ENCODE measurements at places on chromosomes 16 and 17.

- DNase-seq: no peak
These were observed 43.8 kb upstream of the CDH13 start for GRCh38 chr16:82582975-82583374.

DNA sequence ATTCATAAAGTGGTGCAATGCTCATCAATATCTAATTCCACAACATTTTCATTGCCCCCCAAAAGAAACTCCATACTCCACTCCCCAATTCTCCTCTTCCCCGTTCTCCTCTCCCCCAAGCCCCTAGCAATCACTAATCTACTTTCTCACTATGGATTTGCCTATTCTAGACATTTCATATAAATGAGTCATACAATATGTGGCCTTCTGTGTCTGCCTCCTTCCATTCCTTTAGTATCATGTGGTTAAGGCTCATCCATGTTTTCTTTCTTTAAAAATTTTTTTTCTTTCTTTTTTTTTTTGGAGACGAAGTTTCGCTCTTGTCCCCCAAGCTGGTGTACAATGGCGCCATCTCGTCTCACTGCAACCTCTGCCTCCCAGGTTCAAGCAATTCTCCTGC is 56.3 kb upstream of the HAS3 start:
- no peak for DNase-seq

- DNase-seq: no peak
These were observed 83.3 kb downstream of the C16orf95 start for GRCh38 chr16:87233928-87234327.

GRCh38 chr17:80960037-80960796 is 31.4 kb upstream of the CHMP6 start:
- DNase-seq: no peak

- DNase-seq: no peak
These were observed 13.9 kb downstream of the ZFPM1 start for GRCh38 chr16:88466949-88467348.

GRCh38 chr17:81891303-81891552 is 158 bp downstream of the ALYREF start:
- no peak for DNase-seq

- no peak for DNase-seq
These were observed 251.2 kb upstream of the ELAC2 start for GRCh38 chr17:13268791-13269595.

DNA sequence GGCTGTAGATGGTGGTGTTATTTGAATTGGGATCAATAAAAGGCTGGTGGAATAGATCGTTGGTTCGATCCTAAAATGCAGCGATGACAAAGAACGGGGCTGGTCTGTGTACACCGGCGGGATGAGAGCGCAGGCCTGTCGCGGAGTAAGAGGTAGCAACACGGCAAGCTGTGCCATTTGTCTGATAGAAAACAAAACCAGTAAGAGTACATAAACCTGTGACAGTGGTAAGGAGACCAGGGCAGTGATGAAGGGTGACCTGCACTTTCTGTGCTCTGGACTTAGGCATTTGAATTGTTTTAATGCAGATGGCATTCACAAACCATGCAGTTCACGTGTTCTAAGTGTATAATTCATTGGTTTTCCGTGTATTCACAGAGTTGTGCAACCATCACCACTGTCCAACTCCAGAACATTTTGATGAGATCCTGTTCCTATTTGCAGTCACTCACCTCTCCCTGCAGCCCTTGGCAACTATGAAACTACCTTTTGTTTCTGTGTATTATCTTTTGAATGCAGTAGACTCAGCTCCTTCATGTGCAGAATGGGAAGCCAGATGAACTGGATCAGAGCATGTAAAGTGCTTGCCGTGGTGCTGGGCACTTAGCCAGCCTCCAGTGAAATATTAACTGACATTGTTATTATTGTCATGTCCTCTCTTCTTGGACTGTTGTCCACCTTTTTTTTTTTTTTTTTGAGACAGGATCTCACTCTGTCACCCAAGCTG is 286.1 kb downstream of the SNX29 start:
- DNase-seq: no peak

DNA sequence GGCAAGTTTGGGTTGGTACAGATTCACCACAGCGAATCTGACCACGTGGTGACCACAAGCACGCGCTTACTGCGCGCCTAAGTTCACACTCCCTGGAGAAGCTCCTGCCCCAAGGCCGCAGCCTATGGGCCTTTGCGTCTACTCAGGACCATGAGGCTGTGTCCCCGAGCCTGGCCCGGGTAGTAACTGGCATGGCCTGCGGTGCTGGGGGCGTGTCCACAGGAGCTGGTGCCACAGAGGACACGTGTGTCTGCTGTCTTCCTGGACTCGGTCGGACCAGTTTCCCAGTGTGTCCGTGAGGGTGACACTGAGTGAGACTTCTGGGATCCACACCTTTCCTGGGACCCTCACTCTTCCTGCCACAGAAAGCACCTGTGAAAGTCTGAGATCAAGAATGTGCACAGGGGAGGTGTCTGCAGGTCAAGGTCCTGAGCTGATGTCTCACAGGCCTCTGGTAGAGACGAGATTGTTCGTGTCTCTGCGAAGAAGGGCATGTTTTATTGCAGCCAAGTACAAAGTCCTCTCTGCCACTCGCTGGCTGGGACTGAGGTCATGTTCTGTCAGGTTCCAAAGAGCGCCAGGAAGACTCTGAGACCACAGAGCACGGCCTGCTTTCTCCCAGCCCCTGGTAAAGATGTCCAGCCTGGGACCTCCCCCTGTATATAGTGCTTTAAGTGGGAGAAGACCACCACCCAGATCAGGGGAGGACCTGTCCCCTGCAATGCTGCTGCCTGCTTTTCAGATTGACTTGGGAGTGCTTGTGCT is 25.2 kb upstream of the CAPN15 start:
- no peak for DNase-seq

DNA sequence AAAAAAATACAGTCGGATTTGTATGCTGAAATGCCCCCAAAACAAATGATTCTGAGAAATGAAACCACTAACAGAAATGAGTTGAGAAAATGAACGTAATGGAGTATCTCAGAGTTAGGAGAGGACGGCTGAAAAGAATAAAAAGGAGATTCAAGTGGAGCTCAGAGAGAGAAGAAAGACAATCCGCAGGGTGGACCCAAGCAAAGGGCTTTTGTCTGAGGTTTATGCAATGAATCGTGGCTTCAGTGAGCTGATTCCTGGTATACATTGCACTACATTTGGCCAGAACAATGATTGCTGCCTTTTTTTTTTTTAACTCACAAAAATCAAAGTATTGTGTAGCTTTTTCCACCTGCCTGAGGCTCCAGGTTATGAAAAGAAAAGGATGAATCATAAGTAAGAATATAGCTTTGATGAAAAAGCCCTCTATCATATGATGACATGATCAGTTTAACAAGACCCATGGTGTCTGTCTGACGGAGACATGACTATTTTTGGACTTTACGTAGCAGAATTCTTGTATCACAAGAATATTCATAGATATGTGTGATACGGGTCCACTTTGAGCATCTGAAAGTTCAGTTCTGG is 4.4 kb upstream of the MED9 start:
- DNase-seq: no peak

DNA sequence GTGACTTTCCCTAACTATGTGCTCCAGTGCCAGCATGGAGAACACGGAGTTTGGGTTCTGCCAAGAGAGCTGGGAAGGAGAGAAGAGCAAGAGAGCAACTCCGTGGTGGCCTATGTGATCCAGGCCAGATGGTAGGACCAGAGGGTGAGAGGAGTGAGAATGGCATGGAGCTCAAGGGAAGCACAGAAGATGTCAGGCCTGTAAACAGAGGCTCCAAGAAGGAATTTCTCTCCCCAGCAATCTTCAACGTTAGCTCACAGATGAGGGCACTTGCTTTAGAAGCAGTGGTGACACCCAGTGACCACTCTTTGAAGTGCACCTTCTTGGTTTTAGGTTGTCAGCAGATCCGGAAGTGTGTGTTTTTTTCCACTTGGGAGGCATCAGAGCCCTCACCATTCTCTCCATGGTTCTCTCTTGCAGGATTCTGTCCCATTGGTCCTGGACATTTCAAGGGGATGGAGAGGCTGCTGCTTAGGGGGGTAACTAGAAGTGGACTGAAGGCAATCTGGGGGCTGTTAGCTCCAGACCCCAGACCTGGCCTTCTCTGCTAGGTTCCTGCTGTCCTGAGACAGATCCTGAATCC is 18.1 kb upstream of the TMEM98 start:
- no peak for DNase-seq

DNA sequence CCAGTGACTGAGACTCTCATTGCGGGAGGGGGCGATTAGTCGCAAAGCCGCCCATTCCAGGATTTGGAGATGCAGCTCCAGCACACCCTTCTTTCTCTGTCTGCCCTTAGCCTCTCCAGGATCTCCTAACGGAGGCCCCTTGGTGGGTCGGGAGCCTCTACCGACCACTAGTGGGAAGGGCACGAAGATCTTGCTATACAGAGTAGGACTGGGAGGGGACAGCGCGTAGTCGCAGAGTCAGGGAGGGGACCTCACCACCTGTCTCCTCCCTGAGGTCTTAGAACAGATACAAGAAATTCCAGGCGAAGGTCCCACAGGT is 588 bp upstream of the SMTNL2 start:
- no peak for DNase-seq

DNA sequence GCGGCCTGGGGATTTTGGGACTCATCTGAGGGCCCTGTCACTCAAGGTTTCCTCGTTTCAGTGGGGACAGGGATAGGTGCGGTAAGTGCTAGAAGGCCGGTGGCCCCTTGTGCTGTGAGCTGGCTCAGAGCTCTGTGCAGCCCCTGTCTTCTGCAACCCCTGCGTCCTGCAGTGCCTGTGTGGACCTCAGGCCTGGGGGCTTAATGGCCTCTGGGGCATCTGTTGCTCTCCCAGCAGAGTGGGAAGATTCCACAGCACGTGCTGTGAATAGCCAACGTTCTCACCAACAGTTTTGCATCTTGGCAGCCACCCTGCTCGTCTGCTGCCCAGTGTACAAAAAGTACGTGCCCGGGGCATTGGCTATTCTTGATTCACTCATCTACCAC is 4.9 kb downstream of the FOXC2 start:
- no peak for DNase-seq

DNA sequence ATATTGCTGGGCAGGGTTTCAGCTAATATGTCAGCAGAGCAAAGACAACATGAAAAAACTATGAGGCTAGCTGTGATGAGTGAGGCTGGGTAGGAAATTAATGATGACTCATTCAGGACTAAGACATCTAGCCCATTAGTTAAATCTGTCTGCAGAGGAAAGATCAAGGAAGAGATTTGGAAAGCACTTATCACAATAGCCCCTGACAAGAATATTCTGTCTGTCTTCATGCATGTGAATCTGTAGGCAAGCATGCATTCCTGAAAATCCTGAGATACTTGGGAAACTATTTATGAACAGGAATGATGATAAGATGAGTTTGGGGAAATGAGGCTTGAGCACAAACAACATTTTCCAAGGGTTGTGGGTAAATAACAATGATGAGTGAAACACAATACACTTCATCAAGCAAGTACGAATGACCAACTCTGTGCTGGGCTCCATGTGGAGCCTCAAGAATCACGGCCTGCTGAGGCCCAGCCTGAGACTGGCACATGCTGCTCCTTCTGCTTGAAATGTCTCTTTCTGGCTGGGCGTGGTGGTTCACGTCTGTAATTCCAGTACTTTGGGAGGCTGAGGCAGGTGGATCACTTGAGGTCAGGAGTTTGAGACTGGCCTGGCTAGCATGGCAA is 96.5 kb upstream of the ASIC2 start:
- no peak for DNase-seq

DNA sequence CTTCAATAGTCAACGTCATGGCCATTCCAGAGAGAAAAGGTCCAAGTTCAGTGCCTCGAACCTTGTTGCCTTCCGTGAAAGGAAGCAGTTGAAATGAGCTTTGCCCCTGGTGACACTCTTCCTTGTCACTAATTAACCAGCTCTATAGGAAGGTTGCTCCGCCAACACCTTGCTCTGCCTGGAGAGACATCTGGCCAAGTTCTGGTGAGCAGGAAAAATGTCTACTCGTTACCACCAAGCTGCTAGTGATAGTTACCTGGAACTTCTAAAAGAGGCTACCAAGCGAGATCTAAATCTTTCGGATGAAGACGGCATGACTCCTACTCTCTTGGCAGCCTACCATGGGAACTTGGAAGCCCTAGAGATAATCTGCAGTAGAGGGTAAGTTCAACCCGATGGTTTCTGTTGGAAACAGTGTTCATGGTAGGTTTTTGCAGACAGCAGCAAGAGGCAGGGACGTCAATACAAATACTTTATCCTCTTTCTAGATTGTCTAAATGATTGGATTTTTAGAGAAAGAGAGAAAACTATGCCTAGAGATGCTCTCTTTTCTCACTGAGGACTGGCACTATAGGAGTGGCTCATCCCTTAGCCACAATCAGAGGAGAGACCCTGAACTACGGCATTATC is at the start of gene ANKS4B:
Gene ANKS4B, plus strand, starts transcription at position 179 of the 630 bp plus-strand sequence. Its CDS starts 39 bp downstream, at position 218.
- DNase-seq: no peak

GRCh38 chr17:1124896-1125787 is 54.6 kb downstream of the ABR start:
- no peak for DNase-seq

GRCh38 chr17:42553161-42553818 is 567 bp downstream of the HSD17B1 start:
- no peak for DNase-seq

GRCh38 chr16:88686062-88686438 is 257 bp downstream of the SNAI3 start:
- DNase-seq: no peak

DNA sequence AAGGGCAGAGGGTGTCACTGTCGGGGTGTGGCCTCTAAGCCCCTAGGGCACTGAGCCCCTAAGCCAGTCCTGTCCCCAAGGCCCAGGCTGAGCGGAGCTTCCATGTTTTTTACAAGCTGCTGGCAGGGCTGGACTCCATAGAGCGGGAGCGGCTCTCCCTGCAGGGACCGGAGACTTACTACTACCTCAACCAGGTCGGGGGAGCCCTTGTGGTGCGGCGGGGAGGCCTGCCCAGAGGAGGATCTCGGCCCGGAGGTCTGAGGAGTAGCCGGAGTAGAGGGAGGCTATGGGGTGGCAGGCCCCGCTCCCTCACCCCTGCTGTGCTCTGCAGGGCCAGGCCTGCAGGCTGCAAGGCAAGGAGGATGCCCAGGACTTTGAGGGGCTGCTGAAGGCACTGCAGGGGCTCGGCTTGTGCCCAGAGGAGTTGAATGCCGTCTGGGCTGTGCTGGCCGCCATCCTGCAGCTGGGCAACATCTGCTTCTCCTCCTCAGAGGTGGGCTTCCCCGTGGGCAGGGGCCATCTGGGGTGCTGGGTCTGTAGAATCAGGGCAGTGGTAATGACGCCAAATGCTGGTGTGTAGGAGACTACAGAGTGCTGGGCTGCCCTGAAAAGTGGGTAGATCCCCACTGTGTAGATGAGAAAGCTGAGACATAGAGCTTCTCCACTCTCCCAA is 4.9 kb downstream of the MYO15B start:
- DNase-seq: no peak

- DNase-seq: no peak
These were observed 9.2 kb upstream of the FLYWCH1 start for GRCh38 chr16:2902337-2903130.

DNA sequence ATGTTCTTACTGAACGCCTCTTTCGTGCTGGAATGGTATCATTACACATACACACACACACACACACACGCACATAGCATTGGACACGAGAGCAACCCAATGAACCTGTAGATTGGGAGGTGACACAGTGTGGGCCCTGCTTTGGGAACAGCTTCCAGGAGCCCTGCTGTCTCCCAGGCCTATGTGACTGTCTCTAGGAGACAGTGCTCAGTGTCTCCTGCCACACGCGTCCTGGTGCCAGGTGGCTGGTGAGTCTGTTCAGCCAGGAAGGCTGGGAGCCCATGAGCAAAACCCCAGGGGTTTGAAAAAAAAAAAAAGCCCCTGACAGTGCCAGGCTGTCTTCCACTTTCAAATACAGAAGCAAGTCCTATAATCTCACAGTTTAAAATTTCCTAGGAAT is 2.4 kb upstream of the SPOP start:
- DNase-seq: no peak
